ENCODE measurements at places on chromosomes 11 and 22.

DNA sequence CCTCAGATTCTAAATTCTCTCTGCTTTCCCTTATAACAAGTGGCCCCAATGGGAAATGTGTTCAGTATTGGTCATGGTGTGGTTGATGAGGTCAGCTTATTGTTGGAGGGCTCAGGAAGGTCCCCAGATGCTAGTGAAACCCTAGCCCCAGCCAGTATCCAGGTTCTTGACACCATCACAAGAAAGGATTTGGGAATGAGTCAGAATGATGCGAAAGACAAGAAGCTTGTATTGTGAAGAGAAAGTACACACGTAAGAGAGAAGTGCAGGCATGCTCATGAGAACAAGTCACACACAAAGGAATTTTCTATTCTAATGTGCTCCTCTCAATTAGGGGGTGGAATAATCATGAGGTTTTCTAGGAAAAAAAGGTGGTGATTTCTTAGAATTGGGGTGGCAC lies 34.9 kb upstream of the TRPC6 start:
- DNase-seq = peak; percentile 25

DNA sequence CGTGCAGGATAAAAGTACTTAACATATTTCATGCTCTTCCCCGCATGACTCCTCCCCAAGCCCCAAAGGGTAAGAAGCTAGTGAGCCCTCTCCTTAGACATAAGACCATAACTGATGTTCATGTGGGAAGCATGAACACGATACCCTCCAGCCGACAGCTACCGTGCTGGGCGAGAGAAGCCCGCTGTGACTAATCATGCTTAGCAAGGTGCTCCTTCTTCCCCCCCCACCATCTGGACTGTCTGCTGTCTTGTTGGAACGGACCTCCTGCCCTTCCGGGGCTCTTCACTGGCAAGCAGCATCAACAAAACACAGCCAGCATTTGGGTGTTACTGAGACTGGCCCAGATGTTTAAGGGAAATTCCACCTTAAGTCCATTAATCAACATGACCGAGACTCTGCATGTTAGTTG lies 200.6 kb downstream of the DBX1 start:
- DNase-seq = no peak

GRCh38 chr11:22163394-22163797 lies 29.5 kb upstream of the ANO5 start:
- DNase-seq = peak; percentile 0

DNA sequence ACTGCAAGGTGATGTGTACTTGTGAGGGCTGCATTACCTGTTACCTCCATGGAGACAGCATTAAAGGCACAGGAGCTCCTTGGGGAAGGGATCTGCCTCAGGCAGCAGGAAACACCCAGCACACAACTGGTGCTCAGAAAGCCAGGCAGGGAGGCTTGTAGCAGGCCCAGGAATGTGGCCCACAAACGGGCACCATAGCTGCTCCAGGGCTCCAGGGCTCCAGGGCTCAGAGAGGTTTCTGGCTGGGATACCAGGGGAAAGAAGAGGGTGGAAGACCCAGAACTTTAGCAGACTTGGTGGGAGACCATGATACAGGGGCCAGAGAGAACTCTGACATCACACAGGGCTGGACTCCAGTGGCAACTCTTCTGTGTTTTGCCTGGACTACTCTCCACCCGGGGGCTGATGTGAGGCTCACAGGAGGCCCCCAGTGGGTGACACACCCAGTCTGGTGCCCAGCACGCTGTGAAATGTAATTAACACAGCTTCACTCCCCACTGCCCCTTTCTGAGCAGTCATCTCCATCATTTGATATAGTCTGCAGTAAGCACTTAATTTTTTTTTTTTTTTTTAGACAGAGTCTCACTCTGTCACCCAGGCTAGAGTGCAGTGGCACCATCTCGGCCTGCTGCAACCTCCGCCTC lies 14.7 kb upstream of the SULT4A1 start:
- DNase-seq = no peak

DNA sequence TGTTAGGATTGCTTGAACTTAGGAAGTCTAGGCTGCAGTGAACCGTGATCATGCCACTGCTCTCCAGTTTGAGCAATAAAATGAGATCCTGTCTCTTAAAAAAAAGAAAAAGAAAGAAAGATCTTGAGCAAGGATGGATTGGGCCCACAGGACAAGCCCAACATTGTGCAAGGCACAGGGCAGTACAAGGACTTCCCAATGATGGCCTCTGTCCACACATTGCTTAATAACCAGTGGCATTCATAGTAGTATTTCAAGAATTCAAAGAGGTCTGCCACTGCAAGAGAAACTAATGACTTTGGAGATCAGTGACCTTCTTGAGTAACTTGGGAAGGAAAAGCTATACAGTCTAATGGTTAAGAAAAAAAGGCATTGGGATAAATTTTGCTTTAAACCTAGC lies 44.6 kb downstream of the SEZ6L start:
- no peak for DNase-seq

DNA sequence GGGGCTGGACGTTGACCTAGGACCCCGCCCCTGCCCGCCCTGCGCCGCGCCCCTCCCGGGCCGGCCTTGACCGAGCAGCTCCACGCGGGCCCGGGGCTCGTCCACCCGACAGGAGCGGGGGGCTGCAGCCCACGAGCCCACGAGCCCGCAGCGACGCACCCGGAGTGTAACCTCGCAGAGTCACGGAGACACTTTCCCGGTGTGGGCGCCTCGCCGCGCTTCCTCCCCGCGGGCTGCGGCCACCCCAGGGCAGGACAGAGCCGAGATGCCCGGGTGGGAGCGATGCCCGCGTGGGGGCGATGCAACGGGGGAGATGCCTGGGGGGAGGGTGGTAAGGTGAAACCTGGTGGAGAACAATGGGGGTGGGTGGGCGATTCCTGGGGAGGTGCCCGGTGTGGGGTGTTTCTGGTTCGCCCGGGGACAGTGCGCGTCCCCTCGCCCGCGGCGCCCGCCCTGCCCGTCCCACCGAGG lies 4.9 kb upstream of the ZBED4 start:
- no peak for DNase-seq

DNA sequence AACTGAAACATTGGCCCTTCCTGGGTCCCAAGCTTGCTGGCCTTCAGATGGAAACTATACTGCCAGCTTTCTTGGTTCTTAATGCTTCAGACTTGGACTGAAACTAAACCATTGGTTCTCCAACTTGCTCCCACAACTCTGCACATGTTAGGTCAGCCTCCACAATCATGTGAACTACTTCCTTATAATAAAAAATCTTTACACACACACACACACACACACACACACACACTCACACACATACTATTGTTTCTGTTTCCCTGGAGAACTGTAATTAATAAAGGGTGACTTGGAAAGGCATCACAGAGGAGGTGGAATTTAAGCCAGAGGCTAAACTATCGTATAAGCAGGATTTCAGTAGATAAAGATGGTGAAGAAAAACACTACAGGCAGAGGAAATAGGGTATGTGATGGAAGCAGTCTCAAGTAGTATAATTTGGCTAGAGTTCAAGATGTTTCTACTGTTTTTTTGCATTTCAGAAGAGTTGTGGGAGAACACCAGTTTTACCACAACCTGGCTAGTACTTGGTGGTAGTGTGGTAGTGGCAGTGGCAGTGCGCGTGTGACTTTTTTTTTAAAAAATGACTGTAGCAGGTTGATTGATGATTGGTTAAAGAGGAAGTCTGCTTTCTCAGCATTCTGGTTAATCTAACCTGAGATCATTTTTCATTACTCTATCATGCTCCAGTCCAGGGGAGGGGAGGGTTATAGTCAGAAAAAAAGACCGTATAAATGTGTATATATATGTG lies 70.1 kb downstream of the PDE3B start:
- no peak for DNase-seq

GRCh38 chr22:30922151-30922611 lies 46.4 kb downstream of the MORC2 start:
- DNase-seq = peak; percentile 9

- DNase-seq = no peak
Measured at GRCh38 chr11:33399421-33399820, 142.2 kb downstream of the HIPK3 start.

- no peak for DNase-seq
Measured at GRCh38 chr22:35638001-35638400, 10.2 kb upstream of the APOL6 start.

DNA sequence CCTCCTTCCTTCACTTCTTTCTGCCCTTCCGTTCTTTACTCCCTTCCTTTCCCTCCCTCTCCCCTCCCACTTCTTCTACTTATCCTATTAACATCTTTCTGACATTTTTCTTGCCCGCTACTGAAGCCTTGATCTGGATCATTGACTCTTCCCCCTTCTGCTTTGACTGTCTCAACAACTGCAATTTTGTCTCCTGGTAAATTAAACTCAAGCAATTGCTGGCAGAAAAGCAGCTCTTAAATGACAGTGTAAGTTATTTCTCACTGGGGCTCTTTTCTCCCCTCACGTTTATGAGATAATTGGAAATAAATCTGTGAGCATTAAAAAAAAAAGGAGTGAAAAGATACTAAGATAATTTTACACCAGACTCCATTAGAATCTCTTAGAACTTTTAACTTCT lies 120.0 kb downstream of the SLC17A6 start:
- no peak for DNase-seq

GRCh38 chr11:114190630-114191029 lies 105.6 kb upstream of the NNMT start:
- no peak for DNase-seq

GRCh38 chr11:109854731-109855130 lies 238.5 kb upstream of the ZC3H12C start:
- no peak for DNase-seq

- DNase-seq = no peak
Measured at GRCh38 chr11:57982776-57983175, 40.9 kb upstream of the OR9Q1 start.

Data from iris pigment epithelial cell (primary cell).